ENCODE measurements at places on chromosomes 5 and 9.
A peak's percentile ranks its signal among the peaks of the same experiment; 100 is the strongest.

- no peak for DNase-seq
Measured at GRCh38 chr5:20276061-20276958, 288.3 kb upstream of the CDH18 start.

- DNase-seq = no peak
Measured at GRCh38 chr5:3142261-3143027, 391.0 kb upstream of the IRX2 start.

GRCh38 chr5:179554981-179555380 is 4.6 kb downstream of the RUFY1 start:
- no peak for DNase-seq

GRCh38 chr5:79186021-79186420 is 49.9 kb upstream of the JMY start:
- DNase-seq = no peak

GRCh38 chr5:163444526-163444925 is 7.1 kb downstream of the CCNG1 start:
- DNase-seq = no peak

GRCh38 chr5:51651476-51651875 is 268.2 kb downstream of the ISL1 start:
- DNase-seq = no peak

DNA sequence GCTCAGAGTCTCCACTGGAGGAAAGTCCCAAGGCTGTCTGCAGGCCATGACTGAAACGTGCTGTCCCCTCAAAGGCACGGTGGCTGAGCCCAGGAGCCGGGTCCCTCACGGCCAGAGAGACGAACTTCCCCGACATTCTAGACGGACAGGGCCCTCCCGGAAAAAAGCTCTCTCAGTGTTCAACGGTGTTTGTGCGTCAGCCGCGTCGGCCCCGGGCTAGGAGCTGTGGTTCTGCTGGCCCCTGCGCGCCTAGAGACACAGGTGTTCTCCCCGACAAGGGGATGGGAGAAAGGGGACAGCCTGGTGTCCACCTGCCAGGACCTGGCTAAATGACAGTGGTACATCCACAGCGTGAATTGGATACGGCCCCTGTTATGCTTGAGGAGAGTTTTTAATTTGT is 5.8 kb upstream of the GPSM1 start:
- DNase-seq = no peak

GRCh38 chr9:135692410-135692809 is 6.9 kb downstream of the SOHLH1 start:
- DNase-seq = no peak

DNA sequence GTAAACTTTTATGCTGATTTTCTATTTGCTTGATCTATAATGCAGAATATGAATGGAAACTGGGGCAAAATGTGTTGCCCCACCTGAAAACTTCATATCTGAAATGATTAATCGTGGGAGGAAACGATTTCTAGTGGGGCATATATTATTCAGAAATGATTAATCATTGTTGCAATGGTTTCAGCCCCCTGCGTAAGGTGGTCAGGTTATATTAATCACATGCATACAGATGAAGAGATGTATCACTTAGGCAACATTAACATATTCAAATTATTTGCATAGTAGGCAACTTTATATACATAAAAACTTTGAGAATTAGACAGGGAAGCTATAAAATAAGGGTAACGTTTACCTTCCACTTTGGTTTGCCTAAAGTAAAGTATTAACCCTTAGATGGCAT is 49.8 kb downstream of the LSM11 start:
- DNase-seq = no peak

DNA sequence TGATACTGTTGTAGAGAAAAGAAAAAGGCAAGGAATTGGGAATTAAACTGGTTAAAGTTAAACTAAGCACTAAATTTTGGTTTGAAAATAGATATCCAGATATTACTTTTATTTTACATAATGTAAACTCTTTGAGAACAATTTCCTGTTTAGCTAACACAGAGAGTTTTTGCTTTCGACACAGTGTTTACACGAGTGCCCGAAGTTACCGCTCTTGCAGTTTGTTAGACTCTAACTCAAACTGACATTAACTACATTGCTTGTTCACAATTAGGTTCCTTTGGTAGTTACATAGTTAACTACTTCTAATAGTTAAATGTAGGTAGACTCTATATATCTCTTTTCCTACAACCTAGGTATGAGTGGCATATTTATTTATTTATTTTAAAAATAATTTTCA is 117.1 kb upstream of the CHD1 start:
- no peak for DNase-seq

- DNase-seq = no peak
Measured at GRCh38 chr9:98504298-98505282, 204.1 kb downstream of the GABBR2 start.

- DNase-seq = no peak
Measured at GRCh38 chr5:96052374-96052773, 90.7 kb upstream of the ELL2 start.

GRCh38 chr9:73259086-73259696 is 107.5 kb downstream of the ANXA1 start:
- no peak for DNase-seq

- DNase-seq = no peak
Measured at GRCh38 chr9:81076131-81076530, 613.2 kb downstream of the TLE1 start.

DNA sequence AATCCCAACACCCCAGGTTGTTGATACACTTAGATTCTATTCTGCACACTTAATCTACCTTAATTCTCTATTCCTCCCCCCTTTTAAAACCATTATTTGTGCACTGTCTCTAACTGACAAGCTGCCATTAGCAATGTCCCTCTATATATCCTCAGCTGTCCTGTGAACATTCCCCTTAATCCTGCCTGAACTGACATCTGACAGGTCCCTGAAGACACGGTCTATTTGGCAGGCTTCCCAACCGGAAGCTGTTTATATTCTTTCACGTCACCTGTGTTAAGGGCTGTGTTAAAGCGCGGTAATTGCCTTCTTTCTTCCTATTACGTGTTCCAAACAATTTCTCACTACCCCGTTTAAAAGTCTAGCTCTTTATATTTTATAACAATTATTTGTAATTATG is 277.3 kb downstream of the CDH9 start:
- DNase-seq = peak; percentile 74

DNA sequence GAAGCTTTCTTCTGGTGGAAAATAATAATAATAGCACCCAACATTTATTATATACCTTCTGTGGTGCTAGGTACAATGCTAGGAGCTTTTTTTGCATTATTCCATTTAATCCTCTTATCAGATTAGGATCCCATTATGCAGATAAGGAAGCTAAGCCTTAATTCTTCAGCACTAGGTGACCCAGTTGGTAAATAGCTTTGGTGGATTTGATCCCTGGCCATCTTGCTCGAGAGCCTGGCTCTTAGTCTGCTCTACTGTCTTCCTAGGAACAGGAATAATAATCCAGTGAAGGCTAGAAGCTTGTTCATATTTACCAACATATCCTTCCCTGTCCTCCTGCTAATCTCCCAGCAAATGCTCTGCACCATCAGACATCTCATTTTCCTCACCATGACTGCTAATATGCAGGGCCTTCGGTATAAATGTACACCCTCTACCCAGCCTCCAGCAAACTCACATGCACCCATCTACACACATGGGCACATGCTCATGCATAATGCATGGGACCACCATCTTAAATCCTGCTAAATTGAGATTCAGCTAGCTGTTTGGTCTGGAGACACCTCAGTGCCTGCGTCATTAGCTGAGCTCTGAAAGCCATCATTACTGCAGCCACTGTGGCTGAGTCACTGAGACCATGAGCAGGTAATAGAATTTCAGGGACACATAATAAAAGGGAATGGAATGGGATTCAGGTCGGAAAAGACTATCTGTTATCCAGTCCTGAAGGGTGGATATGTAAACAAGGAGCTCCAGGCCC is 87.5 kb downstream of the TRIM32 start:
- no peak for DNase-seq

DNA sequence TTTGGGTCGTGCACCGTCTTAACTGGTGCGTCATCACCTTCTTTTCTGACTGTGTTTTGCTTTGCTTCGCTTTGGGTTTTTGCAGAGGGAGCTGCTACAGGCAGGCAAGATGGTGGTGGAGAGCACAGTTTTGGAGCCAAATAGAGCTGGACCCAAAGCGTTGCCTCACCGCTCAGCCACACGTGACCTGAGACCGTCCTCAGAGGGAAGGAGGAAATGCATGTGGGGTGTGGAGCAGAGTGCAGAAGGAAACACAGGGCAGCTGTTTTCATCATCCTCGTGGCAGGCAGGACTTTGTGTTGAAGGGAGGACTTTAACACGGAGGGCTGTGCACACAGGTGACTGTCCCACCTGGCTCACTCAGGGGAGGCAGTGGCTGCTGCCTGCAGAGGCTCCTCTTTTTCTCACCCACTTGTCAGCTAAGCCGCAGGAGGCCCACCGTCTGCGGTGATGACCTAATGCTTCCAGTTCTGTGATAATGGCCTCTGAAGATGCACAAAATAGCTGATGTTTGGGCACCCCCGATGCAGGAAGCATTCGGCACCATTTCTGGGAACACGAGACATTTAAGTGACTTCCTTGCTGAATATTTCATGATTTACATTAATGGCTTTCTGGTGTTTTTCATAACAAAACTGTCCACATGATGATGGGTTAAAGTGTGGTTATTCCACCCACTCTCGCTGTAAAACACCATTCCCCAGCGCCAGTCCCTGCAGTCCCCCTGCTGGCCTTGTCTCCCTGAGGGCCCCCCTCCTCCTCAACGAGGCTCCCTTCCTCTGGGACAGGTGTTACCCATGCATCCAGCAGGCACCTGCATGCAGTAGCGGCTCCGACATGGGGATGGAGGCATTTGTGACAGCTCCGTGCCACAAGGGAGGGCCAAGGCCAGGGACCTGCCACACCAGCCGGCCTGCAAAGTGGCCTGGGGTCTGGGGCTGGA is 12.4 kb upstream of the UBAC1 start:
- no peak for DNase-seq

GRCh38 chr9:33019797-33020196 is 5.3 kb upstream of the DNAJA1 start:
- DNase-seq = no peak

DNA sequence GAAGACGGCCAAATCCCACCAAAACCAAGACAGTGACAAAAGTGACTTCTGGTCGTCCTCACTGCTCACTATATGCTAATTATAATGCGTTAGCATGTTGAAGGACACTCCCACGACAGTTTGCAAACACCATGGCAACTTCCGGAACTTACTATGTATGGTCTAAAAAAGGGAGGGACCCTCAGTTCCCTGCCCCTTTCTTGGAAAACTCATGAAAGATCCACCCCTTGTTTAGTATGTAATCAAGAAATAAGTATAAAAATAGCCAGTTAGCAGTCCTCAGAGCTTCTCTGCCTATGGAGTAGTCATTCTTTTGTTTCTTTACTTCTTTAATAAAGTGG is 9.5 kb downstream of the FCN2 start:
- DNase-seq = no peak

DNA sequence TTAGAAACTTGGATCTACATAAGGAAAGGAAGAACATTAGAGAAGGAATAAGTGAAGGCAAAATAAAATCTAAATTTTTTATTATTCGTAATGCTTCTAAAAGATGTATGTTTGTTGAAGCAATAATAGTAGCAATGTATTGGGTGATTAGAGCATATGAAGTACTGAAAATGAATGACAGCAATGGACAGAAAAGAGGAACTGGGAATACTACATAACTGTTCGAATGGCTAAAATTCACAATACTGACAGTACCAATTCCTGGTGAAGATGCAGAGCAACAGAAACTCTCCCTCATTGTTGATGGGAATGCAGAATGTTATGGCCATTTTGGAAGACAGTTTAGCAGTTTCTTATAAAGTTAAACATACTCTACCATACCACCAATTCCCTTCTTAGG is 177.3 kb upstream of the SPEF2 start:
- DNase-seq = no peak

DNA sequence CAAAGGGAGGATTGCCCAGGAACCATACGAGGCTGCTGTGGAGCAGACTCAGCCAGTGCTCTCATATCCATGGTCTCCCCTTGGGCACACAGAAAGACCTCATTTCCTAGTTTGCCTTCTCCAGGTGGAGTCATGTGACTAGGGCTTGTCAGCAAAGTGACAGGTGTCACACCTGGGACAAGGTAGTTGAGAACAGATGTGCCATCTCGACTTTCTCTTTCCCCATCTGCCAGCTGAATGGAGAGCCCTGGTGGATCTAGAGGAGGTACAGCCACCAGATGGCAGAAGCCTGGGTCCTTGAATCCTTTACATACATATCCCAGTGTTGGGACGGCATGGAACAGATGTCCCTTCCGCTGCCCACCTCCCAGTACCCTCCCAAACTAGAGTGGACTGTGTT is 42.9 kb upstream of the ALDOB start:
- DNase-seq = no peak

DNA sequence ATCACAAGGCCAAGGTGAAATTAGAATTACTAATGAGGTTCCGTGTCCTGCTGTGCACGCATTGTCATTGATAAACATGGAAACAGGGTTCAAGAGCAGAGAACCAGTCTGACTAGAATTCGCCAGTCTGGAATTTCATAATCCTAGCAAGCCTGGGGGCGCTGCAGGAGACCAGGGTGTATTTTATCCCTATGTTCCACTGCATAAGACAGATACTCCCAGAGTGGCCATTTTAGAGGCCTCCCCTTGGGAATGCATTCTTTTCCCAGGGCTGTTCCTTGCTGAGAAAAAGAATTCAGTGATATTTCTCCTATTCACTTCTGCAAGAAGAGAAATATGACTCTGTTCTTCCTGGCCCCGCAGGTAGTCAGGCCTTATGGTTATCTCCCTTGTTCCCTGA is 1387.7 kb downstream of the MAT2B start:
- no peak for DNase-seq

GRCh38 chr5:174790906-174791305 is 66.5 kb downstream of the MSX2 start:
- DNase-seq = no peak

GRCh38 chr5:56511326-56511841 is 278.3 kb upstream of the ANKRD55 start:
- DNase-seq = no peak

DNA sequence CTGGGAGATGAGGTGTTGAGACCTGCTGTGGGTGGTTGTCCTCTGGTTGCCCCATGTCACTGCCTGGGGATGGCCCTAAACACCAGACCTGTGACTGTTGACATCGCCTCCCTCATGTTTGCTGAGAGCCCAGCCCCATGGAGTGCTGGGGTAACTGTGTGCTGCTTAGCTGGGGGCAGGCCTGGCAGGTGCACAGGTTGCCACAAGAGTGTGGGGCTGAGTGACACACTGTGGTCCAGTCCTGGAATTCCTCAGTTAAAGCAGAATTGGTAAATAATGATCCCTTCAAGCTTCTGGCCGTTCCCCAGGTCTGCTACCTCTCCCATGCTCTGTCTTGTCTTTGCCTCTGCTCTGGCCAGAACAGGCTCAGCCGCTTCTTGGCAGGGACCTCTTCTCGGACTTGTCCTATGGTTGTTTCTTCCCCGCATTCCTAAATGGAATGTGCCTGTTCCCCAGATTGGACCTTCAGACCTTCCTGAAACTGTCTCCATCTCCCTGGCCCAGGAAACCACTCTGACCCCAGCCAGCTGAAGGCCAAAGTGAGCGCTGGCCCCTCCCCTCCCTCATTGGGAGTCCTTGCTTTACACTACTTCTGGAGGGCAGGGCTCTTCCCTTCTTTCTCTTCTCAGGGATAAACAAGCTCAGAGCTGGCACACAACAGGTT is 61.2 kb upstream of the PITX1 start:
- no peak for DNase-seq
